Glomerular endothelial cell (primary cell): ENCODE measurements at places on chromosomes 5 and 9. TPM values are rescaled to one million over a fixed set of nuclear protein-coding genes. Genes with fewer than 3 reads are reported as not detected.

DNA sequence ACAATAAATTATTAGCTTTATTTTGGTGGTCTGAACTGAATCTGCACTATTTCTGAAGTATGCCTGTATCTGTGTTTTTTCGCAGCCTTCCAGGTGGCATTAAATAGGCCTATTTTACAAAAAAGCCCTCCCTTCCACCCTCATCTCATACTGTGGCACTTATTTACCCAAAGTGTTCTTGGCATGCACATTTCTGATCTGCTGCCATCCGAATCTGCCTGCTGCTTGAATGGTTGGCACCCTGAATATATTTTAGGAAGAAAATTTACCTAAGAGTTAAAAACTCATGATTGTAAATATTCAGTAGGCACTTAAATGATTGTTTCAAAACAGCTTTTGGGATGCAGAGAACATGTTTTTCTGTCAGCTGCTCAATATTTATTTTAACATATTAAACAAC is 150.1 kb downstream of the SLC28A3 start:
- DNase-seq, result no peak

DNA sequence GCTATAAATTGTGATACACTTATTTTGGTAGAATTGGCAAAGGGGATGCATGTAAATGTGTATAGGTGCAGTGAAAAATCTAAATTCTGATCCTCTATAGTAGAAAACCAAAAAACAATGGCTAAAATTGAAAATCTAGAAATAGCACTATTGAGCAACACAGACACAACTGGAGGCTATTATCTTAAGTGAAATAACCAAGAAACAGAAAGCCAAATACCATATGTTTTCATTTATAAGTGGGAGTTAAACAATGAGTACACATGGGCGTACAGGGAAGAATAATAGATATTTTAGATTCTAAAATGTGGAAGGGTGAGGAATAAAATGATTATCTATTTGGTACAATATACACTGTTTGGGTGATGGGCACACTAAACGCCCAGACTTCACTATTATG is 183.2 kb upstream of the TUSC1 start:
- DNase-seq, result no peak

DNA sequence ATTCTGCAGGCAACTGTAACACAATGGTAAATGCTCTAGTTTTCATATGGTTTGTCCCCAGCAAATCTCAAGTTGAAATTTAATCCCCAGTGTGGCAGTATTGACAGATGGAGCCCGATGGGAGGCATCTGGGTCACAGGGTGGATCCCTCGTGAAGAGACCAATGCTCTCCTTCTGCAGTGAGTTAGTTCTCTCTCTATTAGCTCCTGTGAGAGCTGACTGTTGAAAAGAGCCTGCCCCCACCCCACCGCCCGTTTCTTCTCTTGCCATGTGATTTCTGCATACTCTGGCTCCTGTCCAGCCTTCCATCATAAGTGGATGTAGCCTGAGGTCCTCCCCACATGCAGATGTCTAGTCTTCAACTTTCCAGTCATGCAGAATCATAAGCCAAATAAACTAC is 27.0 kb downstream of the IARS1 start:
- no peak for DNase-seq

- DNase-seq, result no peak
Observed at GRCh38 chr5:60701321-60701968, 1.5 kb upstream of the DEPDC1B start.

DNA sequence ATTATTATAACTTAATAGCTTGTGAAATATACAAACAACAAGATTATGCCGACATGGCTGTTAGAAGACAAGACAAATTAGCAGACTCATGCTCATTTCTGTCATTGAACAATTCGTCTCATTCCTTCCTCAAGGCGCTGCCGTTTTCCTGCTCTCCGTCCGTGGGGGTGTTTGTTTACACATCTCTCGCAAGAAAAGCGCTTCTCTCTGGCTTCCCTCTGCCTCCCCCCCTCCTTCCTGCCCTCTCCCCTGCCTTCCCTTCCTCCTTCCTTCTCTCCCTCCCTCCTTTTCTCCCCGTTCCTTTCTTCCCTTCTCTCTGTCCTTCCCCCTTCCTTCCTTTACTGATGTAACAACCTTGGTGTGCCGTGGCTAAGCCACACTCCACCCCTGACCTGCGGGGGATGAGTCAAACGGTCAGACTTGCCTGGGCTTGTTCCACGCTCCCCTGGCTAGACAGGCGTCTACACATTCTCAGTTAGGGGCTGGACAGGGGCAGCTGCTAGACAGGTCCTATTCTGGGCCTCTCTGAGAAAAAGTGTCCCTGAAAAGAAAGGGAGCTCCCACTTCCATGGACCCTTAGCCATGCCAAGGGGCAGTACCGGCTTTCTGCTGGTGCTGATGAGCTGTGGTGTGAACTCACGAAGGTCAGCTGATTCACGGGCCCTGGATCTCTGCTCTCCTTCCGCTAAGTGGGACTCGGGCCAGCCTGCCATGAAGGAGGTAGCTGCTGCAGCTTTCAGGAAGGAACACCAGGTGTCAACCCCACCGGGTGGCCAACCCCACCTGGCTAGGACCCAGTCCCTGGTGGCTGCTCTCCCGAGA is 32.0 kb upstream of the SPTLC1 start:
- DNase-seq, result no peak

- DNase-seq, result no peak
Observed at GRCh38 chr5:67350618-67351201, 154.1 kb upstream of the CD180 start.

- no peak for DNase-seq
Observed at GRCh38 chr9:36825179-36825578, 208.9 kb downstream of the PAX5 start.

GRCh38 chr9:125258832-125259534 is 2.6 kb upstream of the GAPVD1 start:
- no peak for DNase-seq

- DNase-seq, result peak; percentile 39
Observed at GRCh38 chr5:169945831-169946261, 34.4 kb downstream of the INSYN2B start.

- DNase-seq, result no peak
Observed at GRCh38 chr5:113271015-113271414, 163.8 kb downstream of the TSSK1B start.

- DNase-seq, result peak; percentile 80
Observed at GRCh38 chr5:176784218-176785165, 25.9 kb upstream of the UNC5A start.

DNA sequence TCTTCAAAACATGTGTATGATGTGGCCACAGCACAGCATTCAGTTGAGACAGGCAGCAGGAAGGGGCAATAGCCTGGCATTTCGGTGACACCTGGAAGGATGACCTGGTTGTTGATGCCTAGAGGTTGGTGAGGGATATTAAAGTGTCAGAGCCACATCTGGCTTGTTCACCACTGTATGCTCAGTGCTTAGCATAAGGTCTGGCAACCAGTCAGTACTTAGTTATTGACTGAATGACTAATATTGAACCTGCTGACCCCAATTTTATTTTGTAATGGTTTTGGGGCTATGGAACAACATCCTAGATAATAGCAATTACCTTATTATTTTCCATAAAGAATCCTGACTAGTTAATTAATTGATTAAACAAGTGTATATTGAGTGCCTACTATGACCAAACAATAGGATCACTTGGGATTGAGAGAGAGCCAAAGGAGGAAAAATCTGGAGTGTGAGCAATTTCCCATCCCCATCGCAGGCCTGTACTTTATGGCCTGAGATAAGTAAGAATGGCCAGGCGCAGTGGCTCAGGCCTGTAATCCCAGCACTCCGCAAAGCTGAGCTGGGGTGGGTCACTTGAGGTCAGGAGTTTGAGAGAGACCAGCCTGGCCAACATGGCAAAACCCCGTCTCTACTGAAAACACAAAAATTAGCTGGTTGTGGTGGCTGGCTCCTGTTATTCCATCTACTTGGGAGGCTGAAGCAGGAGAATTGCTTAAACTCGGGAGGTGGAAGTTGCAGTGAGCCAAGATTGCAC is 85.4 kb upstream of the PLPP1 start:
- DNase-seq, result no peak

- no peak for DNase-seq
Observed at GRCh38 chr9:134638502-134639090, 3.0 kb upstream of the COL5A1 start.

DNA sequence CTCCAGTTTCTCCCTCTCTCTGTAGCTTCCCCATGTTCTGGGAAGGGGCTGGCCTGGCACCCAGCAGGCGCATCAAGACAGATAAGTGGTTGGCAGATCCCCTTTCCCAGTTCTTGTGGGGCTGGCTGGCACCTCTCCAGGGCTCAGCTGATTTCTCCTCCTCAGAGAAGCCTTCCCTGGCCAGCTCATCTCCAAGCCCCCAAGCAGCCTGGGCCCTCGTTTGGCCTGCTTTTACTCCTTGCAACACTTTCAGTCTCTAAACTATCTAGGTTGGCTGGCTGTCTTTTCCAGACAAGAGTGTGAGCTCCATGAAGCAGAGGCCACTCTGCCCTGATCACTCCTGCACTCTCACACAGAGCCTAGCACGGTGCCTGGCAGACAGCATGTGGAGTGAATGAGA is 13.5 kb downstream of the MACROH2A1 start:
- DNase-seq, result no peak

- DNase-seq, result no peak
Observed at GRCh38 chr5:179185256-179185940, 125.2 kb downstream of the ZNF354C start.

DNA sequence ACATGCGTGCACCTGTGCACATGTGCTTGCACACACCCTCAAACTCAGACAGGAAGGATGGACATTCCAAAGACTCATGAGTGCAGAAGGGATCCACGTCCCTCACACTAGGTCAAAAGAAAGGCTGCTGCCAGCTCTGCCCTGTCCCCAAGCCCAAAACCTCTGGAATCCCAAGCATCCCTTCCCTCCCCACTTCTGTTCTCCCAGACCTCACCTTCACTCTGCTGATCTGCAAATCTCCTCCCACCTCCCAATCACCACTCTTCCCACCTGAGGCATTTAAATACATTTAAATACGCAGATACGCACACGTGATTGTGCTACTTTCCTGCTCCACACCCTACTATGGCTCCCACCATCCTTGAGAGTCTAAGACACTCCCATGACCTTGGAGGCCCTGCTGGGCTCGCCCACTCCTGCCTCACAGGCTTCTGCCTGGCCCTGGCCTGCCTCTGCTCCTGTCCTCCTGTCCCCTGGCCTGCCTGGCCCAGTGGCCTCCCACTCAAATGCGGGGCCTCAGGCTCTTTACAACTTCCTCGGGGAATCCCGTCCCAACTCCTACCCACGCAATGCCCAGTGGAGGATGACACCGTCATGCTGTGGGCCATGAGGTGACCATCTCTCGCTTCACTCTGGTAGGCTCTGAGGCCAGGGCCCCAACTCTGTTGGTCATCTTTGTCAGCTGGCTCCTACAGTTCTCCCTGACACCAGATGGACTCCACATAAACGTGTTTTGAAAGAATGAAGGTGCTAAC is 478.4 kb upstream of the DAP start:
- DNase-seq, result no peak

DNA sequence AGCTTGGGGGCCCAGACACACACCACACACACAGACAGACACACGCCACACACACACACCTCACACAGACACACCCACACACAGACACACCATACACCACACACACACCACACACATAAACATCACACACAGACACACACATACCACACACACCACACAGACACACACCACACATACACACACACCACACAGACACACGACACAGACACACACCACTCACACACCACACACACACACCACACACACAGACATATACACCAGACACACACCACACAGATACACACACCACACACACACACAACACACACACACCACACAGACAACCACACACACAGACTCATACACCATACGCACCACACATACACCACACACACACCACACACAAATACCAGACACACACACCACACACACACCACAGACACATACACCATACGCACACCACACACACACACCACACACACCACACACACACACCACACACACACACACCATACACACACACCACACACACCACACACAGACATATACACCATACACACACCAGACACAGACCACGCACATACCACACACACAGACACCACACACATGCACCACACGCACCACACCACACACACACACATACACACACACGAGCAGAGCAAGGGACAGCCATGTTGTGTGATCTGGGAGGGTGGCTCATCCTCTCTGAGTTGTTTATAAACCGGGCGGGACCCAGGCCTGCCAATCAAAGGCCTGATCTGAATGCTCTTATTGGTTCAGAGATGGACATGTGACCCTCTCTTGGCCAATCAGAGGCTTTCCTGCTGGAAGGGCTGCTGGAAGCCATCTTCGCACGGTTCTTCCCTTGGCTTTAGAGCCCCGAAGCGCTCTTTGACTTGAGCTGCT is 148.3 kb downstream of the GAPVD1 start:
- DNase-seq, result no peak

DNA sequence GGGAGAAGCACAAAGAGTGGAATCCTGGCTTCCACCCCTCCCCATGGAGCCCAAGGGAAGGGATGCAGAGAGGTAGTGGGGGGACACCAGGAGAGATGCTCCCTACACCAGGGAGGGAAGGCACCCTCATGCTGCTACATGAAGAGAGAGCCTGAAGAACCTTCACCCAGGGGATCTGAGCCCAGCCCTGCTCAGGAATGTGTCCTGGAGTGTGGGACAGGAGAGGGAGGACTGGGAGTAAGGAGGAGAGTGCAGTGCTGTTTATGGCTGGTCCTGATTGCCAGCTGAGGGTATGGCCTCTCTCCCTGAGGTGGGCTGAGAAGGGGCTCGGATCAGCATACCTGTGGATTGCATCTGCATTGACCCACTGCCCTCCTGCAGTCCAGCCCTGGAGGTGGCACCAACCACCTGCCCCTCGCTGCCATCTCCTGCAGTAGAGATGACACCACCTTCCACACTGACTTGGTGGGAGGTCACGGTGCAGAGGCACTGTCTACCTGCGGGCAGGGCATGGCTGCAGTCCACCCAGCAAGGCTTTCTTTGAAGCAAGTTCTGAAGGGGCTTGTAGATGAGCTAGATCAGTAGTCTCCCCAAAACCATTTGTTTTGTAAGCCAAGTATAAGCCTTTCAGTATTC is 114.9 kb upstream of the SLC25A48 start:
- no peak for DNase-seq

- DNase-seq, result no peak
Observed at GRCh38 chr9:135887585-135888050, 19.7 kb downstream of the CAMSAP1 start.

DNA sequence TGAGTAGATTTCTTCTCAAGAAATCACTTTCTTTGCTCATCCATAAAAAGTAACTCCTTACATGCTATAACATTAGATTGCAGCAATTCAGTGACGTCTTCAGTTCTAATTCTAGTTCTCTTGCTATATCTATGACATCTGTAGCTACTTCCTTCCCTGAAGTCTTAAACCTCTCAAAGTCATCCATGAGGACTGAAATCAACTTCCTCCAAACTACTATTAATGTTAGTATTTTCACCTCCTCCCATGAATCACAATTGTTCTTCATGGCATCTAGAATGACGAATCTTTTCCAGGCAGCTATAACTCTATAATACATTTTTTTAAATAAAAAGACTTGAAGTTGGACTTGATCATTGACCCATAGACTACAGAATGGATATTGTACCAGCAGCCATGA is 46.2 kb upstream of the PRRC1 start:
- no peak for DNase-seq

The SOWAHA gene
- total RNA-seq, result not detected in 2 replicates

The CKMT2 gene
- 0.34 TPM in 1 of 2 replicates, not detected in the other for total RNA-seq

The RASEF gene
- total RNA-seq, result 0.06 and 0.48 TPM in 2 replicates

The PDLIM4 gene
- 88.4 and 118 TPM in 2 replicates for total RNA-seq

The STKLD1 gene
- total RNA-seq, result 0.06 and 0.34 TPM in 2 replicates

The NFX1 gene
- 19.2 and 24.0 TPM in 2 replicates for total RNA-seq

The PLAA gene
- total RNA-seq, result 38.0 and 46.2 TPM in 2 replicates

The NR4A3 gene
- 0.05 and 0.12 TPM in 2 replicates for total RNA-seq

The MYMK gene
- total RNA-seq, result not detected in 2 replicates

The FGF18 gene
- not detected in 2 replicates for total RNA-seq

The CDHR2 gene
- not detected in 2 replicates for total RNA-seq

The ARHGEF28 gene
- 83.0 and 143 TPM in 2 replicates for total RNA-seq
